Keratinocyte (primary cell): ENCODE measurements at places on chromosomes 1 and 21. TPM values are rescaled to one million over a fixed set of nuclear protein-coding genes. Genes with fewer than 3 reads are reported as not detected.

The FAM163A gene
- not detected in 3 replicates for polyA plus RNA-seq

The LCE2D gene
- not detected in 3 replicates for polyA plus RNA-seq

The GNG4 gene
- polyA plus RNA-seq: 0.02 to 0.07 TPM in 2 of 3 replicates, not detected in the other

The COQ8A gene
- polyA plus RNA-seq: 2.6 to 3.8 TPM (median 2.9 TPM) in 3 replicates

The TMEM269 gene
- 0.12 TPM in 1 of 3 replicates, not detected in the others for polyA plus RNA-seq

The RHOU gene
- polyA plus RNA-seq: 0.08 to 0.31 TPM (median 0.29 TPM) in 3 replicates

The SLC2A1 gene
- polyA plus RNA-seq: 580 to 1,115 TPM (median 689 TPM) in 3 replicates

The SYT11 gene
- polyA plus RNA-seq: 0.08 to 0.18 TPM (median 0.13 TPM) in 3 replicates

The FAM151A gene
- 0.07 to 0.10 TPM (median 0.07 TPM) in 3 replicates for polyA plus RNA-seq

The LSS gene
- polyA plus RNA-seq: 105 to 136 TPM (median 134 TPM) in 3 replicates

The WDR64 gene
- polyA plus RNA-seq: not detected in 3 replicates

The PPIAL4G gene
- polyA plus RNA-seq: not detected in 3 replicates

The CASP9 gene
- 4.4 to 5.2 TPM (median 4.8 TPM) in 3 replicates for polyA plus RNA-seq

The IL19 gene
- polyA plus RNA-seq: not detected in 3 replicates

The PUSL1 gene
- 11.4 to 20.5 TPM (median 14.9 TPM) in 3 replicates for polyA plus RNA-seq
